ENCODE measurements at places on chromosomes 12 and 14. TPM values are rescaled to one million over a fixed set of nuclear protein-coding genes. Genes with fewer than 3 reads are reported as not detected.
A peak's percentile ranks its signal among the peaks of the same experiment; 100 is the strongest.

DNA sequence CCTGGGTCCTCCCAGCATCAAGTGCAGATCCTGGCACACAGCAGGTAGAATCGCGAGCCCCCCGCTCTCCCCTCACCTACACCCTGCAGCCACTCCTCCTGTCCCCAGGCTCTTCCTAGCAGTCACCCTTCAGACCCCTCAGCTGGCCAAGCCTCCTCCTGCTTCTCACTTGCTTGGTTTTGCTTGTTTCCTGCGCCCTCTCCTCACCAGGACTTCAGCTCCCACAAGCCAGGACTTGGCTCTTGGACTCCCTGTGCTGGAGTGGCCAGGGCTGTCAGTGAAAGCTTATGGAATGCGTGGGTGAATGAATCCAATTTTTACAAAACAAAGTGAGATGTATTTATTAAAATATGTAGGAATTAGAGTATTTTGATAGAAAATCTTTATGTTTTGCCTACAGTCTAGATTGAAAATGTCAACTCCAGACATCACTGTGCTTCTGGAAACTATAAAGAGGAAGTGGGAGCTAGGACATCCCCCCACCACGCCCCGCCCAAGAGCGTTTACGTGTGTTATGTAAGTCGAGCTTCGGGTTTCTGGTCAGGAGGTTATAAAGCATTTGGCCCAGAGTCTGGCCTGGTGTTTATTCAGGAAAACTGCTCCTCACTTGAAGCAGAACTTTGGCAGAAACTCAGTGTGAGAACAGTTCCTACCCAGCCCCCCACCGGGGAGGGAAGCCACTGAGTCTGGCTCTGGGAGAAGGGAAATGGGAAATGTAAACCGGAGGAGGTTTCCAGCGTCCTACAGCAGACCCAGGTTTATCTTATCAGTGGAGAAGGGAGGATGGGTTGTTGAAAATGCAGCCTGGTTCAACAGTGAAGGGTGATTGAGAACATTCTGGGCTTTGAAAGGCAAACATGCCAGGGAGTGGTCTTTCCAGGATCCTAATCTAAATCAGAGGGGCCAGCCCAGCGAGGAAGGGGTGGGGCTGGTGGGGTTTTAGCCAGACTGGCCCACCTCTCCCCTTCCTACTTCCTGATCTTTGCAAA, 8.8 kb downstream of the ALDH2 start:
- DNase-seq, result no peak

DNA sequence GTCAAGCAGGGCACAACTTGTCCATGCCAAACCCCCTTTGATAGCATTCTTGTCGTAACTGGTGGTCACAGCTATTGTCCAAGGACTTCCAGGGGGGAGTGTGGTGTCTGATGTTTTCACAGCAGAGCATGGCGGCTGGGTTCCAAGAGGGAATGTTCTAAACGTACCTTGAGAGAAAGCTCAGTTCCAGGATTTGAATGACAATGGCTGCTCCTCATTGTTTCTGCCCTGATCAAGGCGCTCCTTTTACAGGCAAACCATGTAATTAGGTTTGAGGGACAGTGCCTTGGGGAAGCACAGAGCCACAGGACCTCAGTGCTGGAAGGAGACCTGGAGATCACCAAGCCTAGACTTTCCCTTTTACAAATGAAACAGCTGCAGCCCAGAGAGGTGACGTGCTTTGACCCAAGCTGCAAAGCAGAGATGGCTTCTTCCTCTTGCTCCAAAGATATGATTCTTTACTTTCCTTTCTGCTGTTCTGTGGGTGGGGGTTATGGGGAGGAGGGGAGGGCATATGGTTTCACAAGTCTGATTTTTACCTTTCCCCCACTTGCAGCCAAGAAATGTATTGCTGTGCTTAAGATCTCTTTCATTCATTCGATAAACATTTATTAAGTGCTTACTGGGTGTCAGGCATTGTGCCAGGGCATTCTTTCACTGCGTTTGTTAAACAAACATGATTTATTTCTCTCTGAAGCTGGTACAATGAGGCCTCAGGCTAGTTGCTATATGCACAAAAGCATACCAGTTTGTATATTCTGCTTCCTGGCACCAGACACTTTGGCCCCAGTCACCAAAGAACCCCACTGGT, 172.8 kb downstream of the KTN1 start:
- no peak for DNase-seq

GYS2 gene
- total RNA-seq, result not detected

- no peak for DNase-seq
Measured at GRCh38 chr12:60144395-60144794, 548.6 kb downstream of the SLC16A7 start.

DNA sequence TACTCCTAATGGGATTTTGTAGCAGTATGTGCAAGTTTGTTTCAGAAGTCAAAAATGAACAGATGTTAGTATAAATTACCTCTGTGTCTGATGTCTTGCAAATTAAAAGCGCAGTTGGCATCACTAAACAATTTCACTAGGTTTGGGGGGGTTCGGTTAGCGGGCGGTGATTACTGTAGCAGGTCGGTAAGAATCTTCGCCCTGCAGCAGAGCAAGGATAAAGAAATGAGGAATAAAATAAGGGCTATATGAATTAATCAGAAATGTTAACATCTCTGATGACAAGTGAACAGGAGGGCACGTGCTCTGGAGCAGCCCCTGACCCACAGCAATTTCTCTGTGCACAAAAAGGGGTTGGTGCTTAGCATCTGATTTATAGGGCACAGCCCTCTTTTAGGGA, 43.6 kb upstream of the VSX2 start:
- DNase-seq, result no peak

GRCh38 chr14:20278414-20278813, 27.3 kb downstream of the TTC5 start:
- DNase-seq, result no peak

ENDOU gene
- not detected for total RNA-seq

COCH gene
- 0.33 TPM for total RNA-seq

GRCh38 chr12:61667676-61668075, 592.5 kb upstream of the USP15 start:
- no peak for DNase-seq

GRCh38 chr12:24888813-24889212, 60.1 kb downstream of the BCAT1 start:
- DNase-seq, result no peak

GRCh38 chr14:54686219-54686870, 119.4 kb downstream of the SAMD4A start:
- DNase-seq, result no peak

CHPT1 gene
- 11.8 TPM for total RNA-seq

DNA sequence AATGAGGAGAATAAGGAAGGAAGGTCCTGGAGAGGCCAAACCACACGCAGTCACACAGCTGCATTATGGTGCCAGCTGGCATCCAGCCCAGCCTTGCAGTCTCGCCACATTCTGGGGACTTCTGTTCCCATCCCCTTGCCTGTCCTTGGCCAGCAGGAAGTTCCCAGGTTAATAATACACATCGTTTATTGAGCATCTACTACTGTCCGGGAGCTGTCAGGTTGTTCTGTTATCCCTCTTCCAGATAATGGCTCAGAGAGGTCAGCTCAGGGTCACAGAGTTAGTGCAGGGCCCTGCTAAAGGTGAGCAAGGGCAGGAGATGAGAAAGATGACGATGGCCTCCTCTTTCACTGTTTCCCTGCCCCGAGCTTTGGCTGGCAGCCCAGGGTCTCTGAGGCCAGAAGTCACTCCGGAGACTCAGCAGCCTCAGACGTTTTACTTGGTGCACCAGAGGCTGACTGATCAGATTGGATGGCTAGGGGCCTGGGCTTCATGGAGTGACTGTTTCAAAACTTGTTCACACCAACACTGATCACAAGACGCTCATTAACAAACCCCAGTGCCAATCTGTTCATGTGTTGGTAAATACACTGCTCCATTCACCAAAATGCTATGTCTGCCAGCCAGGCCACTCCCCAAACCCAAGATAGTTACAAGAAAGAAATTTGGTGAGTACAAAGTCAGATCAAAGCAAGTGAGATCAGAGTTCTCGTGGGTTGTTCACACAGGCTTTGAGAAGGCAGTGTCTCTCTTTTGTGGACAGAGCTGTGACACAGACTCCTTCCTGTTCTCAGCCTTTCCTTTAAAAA, 79.2 kb downstream of the B4GALNT3 start:
- peak; percentile 80 for DNase-seq
